T-cell (primary cell): ENCODE measurements at places on chromosomes 7 and 10. TPM values are rescaled to one million over a fixed set of nuclear protein-coding genes. Genes with fewer than 3 reads are reported as not detected.

DNA sequence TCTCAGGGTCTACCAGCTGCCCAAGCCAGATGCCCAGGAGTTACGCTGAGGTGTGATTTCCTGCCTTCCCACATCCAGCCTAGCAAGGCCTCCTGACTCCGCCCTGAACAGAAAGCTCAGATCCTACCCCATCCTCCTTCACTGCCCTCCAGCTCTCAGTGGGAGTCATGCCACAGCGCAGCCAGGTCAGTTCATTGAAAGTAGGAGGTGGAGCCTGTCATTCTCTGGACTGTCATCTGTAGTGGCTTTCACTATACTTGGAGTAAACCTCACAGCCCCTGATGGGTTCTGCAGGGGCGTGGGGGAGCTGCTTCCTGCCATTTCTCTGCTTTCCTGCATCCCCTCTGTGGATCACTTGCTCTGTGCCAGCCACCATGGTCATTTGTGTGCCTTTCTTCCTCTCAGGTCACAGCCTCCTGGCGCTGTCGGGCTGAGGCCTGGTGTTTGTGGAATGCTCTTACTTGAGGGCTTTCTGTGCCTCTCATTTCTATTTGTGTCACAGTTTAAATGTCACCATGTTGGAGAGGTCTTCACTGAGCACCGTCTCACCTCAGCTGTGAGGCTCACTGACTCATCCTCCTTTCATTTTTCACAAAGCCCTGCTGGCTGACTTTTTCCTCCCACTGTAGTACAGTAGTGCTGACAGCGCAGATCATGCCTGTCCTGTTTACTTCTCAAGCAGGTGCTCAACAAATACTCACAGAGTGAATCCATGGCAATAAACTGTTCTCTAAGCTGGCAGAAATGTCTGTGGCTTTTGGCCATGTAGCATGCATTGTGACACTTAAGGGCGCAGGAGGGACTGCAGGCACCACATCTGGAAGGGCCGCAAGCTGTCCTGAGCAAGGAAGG is 61.0 kb upstream of the TMEM248 start:
- no peak for DNase-seq
- H3K27me3 ChIP-seq: no peaks in the 10 kb centered on the region
- peaks cover 14% of the 10 kb centered on the region for H3K4me1 ChIP-seq
- H3K27ac ChIP-seq: peak overlapping the region; percentile 50
- H3K4me3 ChIP-seq: no peak overlapping the region

GRCh38 chr7:50509459-50509858 is 55.7 kb downstream of the DDC start:
- H3K27ac ChIP-seq: no peak overlapping the region
- peaks cover 19% of the 10 kb centered on the region for H3K27me3 ChIP-seq
- H3K4me3 ChIP-seq: no peak overlapping the region
- no peaks in the 10 kb centered on the region for H3K4me1 ChIP-seq
- no peaks in the 10 kb centered on the region for H3K36me3 ChIP-seq

The AGFG2 gene
- total RNA-seq: 37.6 TPM

DNA sequence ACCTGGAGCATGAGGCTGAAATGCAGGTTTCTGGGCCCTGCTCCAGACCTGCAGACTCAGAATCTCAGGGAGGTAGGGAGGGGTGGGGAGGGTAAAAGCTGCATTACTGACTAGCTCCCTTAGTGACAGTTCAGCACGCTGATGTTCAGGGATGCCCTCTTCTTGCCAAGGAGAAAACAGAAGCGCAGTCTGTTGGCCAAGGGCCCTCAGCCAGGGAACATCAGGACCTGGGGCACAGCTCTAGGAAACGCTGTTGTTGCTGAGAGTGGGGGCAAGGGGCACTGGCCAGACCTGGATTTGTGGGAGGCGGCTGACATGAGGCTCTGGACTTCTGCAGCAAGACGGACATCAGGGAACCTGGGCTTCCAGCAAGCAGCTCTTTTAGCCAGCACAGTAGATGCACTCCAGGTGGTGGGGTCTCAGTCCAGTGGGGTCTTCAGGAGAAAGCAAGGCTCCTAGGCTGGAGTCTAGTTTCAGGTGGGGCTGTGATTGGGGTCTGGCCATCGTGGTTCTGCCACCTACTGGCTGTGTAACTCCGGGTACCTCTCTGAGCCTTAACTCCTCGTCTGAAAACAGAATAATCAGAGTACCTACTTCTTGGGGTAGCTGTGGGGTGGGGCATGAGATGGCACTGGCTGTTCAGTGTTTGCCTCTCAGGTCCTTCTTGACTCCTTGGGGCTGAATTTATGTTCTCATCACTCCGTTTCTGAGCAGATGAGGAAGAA is 72.9 kb upstream of the PRLHR start:
- H3K4me1 ChIP-seq: peaks cover 8% of the 10 kb centered on the region
- DNase-seq: no peak
- no peak overlapping the region for H3K27ac ChIP-seq

The ACSM6 gene
- total RNA-seq: not detected

DNA sequence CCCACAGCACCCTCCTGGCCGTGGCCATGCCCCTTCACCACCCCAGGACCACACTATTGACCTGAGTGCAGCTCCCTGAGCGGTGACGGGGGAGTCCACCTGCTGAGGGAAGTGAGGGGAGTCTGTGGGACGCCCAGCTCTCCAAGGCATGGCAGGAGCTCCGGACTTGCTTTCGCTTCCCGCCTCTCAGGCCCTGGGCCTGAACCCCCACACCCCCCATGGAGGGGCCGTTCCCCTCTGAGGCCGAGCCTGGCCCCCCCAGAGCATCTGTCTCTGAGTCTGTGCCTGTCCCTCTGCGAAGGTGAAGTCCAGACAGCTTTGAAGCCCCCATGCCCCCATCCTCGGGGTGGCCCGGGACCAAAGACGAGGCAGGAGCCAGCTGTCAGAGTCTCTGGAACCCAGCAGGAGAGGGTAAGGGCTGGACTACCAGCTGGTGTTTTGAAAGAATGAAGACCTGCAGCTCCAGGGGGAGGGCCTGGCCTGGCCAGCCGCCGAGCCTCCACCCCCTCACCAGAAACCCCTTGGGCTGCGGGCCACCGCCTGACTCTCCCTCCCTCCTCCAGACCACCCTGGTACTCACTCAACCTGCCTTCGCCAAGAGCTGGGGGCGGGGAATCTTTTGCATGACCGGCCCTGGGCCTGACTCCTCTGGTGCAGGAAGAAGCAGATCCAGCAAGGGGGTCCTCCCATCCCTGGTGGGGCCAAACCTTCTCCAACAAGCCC is 114.0 kb downstream of the PDGFA start:
- no peak overlapping the region for H3K27ac ChIP-seq
- peaks cover 36% of the 10 kb centered on the region for H3K27me3 ChIP-seq
- no peak overlapping the region for H3K4me3 ChIP-seq
- H3K36me3 ChIP-seq: no peaks in the 10 kb centered on the region
- DNase-seq: no peak

DNA sequence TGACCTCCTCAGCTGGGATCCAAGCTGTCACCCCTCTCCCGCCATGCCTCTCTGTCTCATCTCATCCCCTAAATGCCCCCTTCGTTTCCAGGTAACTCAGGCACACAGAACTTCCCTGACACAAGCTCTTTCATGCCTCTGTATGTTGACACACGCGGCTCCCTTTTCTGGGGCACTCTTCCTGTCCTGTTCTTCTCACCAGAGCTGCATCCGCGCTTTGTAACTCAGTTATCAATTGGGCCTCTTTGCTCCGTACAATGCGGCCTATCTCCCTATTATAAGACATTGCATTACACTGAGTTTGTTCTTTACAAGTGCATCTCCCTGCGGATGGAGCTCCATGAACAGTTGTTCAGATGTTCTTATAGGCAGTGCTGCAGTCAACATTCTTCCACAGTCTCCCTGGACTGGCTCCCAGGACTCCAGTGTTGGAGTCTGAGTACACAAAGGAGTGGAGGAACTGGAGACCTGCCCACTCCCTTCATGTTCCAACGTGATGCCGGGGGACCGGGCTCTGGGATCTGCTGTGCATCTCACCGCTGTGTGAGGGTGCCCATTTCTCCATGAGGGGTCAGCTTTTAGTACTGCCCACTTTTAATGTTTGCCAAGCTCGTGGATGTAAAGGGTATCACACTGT is 56.9 kb upstream of the TNS3 start:
- no peaks in the 10 kb centered on the region for H3K36me3 ChIP-seq
- H3K4me3 ChIP-seq: no peak overlapping the region
- H3K27me3 ChIP-seq: no peaks in the 10 kb centered on the region

The STAG3 gene
- 4.8 TPM for total RNA-seq

DNA sequence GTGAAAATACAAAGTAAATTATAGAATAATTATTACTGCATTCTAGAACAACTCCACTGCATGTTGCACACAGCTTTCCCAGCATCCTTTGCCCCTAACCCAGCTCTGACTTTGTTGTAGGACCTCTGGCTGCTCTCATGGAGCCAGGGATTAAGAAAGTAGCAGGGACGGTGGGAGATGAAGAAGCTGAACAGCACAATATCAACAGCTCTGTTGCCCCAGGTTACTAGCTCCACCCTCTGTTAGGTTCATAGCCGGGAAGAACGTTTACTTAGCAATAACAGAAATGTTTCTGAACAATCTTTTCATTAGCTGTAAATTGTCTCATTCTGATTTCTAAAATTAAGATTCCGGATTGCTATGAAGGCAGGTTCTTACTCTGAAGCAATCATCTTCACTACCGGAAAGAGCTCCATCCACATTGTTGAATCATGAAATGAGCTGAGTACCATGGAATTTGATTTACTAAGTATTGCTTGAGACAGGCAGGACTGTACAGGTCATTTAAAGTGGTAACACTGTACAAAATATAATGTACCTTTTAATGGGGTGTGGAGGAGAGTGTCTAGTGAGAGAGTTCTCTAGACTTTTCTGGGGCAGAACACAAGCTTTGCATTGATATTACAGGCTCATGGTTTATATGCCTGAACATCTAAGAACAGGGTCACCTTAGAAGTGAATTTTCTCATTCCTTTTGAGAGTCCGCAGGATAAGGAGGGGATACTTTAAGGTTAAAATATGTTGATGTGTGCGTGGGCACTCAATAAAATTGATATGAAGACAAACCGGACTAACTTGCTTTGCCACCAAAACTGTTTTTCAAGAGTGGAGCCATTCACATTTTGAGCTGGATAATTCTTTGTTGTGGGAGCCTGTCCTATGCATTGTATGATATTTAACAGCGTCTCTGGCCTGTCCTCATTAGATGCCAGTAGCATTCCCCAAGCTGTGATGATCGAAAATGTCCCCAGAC is 20.8 kb upstream of the RAB18 start:
- no peak overlapping the region for H3K27ac ChIP-seq
- H3K36me3 ChIP-seq: no peaks in the 10 kb centered on the region
- no peaks in the 10 kb centered on the region for H3K27me3 ChIP-seq
- H3K4me1 ChIP-seq: no peaks in the 10 kb centered on the region
- no peak overlapping the region for H3K4me3 ChIP-seq
- DNase-seq: no peak
